Progenitor cell of endocrine pancreas (in vitro differentiated cells): ENCODE measurements at places on chromosomes 13 and 19. TPM values are rescaled to one million over a fixed set of nuclear protein-coding genes. Genes with fewer than 3 reads are reported as not detected.

The RASGRP4 gene
- not detected in 2 replicates for total RNA-seq

The ACER1 gene
- not detected in 2 replicates for total RNA-seq

The RAD23A gene
- total RNA-seq: 70.4 and 78.8 TPM in 2 replicates

The ZNF418 gene
- 20.5 and 21.9 TPM in 2 replicates for total RNA-seq

The TSKS gene
- total RNA-seq: not detected in 2 replicates

The NLRP9 gene
- not detected in 2 replicates for total RNA-seq

The THSD8 gene
- 16.5 and 22.7 TPM in 2 replicates for total RNA-seq
